ENCODE measurements at places on chromosomes 5 and 9.

- no peak for DNase-seq
These were observed 21.3 kb downstream of the AKNA start for GRCh38 chr9:114366334-114367128.

DNA sequence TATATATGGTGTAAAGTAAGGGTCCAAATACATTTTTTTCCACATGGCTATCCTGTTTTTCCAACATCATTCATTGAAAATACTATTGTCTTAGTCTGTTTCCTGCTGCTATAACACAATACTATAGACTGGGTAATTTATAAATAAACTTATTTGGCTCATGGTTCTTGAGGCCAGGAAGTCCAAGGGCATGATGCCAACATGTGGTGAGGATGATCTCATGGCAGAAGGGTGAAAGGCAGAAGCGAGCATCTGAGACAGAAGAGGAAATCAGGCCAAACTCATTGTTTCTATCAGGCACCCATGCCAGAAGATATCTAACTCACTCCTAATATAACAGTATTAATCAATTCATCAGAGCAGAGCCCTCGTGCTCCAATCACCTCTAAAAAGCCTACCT lies 42.6 kb downstream of the ANKRD55 start:
- peak; percentile 19 for DNase-seq

DNA sequence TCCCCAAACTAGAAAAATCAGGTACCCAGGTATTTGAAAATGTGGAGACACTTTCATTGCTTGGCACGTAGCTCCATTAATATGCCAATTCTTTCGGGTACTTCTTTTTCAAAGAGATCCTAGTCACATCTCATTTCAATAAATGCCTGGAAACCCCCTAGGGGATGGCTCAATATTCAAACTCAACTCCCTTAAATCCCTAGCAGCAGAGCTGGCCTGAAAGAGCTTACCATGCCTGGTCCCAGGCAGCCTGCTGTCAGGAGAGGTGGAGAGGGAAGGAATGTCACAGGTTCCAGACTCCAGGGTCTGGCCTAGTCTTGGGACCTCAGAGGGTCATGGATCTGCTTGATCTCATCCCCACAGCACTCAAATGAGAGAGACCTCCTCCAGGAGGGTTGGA lies 187.1 kb downstream of the SPOCK1 start:
- no peak for DNase-seq

DNA sequence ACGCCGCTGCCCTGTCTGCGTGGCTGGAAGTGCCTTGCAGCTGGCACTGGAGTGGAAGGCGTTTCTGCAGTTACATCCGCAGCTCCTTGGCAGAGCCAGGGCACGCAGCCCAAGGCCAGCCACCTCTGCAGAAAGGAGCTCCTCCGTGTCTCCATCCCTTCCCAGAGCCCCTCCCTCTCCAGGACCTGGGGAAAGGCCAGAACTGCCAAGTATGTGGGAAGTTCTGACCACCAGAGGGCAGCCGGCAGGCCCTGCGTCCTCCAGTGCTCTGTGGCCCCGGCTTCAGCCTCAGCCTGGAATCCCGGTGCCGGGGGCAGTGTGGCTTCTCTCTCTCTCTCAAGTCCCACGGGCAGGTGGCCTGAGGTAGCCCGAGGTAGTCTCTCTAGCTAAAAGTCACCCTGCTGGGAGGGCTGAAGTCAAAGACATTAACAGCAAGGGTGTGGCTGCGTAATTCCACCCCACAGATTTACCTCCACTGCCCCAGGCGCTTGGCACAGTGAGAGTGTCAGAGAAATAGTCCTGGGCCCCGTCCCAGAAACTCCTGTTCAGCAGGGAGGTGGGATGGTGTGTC lies 101.7 kb upstream of the FCN2 start:
- DNase-seq, result no peak

DNA sequence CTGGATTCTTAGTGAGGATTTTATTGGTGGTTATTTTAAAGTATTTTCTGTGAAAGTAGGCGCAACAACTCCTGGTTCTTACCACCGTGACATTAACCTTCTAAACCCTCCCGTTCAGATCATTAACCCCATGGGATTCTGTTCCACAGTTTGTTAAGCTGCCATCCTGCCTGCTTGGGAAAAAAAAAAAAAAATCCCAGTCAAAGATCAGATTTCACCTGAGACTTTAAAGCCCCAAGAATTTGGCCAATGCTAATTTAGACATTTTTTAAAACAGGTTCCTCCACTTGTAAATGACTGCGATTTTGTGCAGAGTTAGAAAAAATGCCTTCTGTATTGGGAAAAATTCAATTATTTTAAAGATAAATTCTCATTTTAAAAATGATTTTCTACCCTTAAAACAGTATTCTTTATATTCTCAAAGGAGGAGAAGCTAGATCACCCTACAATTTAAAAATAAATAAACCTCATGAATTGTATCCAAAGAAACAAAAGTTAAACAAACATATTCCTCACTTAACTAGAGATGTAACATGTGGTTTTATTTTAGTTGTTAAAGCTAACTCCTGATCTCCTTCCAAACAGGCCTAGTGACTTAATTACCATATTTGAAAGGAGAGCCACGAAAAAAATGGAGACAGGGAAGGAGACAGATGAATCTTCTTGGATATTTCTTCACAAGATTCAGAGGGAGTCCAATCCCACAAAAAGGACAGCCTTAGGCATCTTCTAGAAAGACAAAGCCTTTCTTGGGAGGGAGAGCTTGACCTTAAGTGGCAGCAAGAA lies 93.1 kb upstream of the IFNK start:
- DNase-seq, result no peak

DNA sequence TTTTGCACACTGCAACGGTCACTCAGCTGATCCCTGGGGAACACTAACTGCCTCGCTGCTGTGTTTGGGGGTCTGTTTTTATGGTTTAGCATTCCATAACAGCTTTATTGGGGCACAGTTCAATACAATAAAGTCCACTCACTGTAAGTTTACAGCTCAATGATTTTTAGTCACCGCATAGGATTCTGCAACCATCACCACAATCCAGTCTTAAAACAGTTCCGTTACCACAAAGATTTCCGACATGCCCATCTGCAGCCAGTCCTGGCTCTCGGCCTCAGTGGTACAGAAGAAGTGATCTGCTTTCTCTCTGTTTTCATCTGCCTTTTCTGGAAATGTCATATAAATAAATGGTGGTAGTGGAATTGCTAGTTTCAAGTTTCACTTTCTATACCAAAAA lies 23.6 kb downstream of the OR2V2 start:
- DNase-seq, result no peak

- no peak for DNase-seq
These were observed 175.3 kb downstream of the RFK start for GRCh38 chr9:76218886-76219445.

- no peak for DNase-seq
These were observed 29.9 kb downstream of the RUSC2 start for GRCh38 chr9:35519692-35520363.

- DNase-seq, result peak; percentile 45
These were observed 1.9 kb downstream of the JADE2 start for GRCh38 chr5:134527156-134527960.

- no peak for DNase-seq
These were observed 59.1 kb downstream of the TLR4 start for GRCh38 chr9:117763314-117763713.

GRCh38 chr5:149641000-149641576 lies 59.8 kb downstream of the ARHGEF37 start:
- no peak for DNase-seq

DNA sequence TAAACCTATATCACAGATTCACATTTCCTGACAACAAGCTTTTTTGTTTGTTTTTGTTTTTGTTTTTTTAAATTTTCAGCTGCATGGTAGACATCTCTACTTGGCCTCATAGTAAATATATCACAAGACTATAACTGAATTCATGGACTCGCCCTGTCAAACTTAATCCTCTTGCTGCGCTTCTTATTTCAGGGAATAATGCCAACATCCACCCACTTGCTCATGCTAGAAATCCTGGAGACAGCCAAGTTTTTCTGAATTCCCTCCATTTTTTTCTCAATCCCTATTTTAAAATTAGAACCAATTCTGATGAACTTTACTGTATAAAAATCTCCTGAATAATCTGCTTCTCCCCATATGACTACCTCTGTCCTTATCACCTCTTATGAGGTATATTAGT lies 283.6 kb upstream of the RPS23 start:
- DNase-seq, result no peak

- no peak for DNase-seq
These were observed 260.6 kb downstream of the DENND1A start for GRCh38 chr9:123669346-123669745.

- DNase-seq, result no peak
These were observed 102.3 kb downstream of the EPB41L4A start for GRCh38 chr5:112316731-112317130.

DNA sequence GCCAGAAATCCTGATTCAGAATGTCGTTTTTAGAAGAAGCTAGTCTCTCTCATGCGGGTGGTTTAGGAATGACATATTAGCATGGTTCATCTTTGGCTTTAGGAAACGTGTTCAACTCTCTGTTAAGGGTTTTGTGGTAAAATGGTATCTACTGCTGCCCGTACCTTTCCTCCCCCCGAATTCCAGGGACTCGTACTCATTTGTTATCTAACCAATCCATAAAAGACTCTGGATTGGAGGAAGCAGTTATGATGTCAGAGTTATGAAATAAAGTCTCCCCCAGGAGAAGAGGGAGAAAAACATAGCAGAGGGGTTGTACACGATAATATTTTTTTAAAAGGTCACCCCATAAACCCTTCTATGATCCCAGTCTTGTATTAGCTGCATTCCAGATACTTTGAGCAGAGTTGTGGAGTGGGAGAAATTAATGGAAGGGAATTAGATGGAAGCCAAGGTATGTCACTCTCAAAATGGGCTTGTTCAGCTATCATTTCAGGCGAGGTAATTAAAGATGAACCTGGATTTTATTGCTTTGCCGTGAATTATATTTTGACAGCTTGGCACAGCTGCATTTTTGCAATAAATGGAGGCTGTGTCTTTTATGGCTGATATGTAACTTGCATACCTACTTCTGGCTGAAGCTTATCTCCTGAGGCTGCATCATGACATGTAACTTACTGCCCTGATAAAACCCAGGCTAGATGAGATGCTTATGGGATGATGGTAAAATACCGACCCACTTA lies 31.3 kb downstream of the RAI14 start:
- DNase-seq, result no peak

- DNase-seq, result no peak
These were observed 17.3 kb upstream of the SPTLC1 start for GRCh38 chr9:92132501-92132900.

- no peak for DNase-seq
These were observed 63.8 kb downstream of the TMEM252 start for GRCh38 chr9:68476847-68477246.

GRCh38 chr5:178310130-178310865 lies 77.7 kb upstream of the PHYKPL start:
- DNase-seq, result no peak

DNA sequence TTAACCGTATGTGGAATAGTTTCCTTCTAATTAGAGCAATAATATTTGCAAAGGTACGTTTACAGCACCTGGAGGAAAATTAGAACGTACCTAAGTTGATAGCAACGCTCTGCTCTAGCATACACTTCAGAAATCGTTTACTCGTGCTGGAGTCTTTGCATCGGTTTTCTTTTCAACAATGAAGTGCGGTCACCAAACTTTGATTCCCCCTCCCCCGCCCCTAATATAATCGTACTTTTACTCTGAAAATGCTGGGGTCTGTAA lies 506 bp downstream of the ADAMTS19 start:
- DNase-seq, result no peak

GRCh38 chr5:44536650-44537260 lies 147.5 kb upstream of the FGF10 start:
- DNase-seq, result no peak

- DNase-seq, result no peak
These were observed 409.6 kb upstream of the PAPPA start for GRCh38 chr9:115743709-115744605.

GRCh38 chr5:5017827-5018577 lies 122.1 kb upstream of the ADAMTS16 start:
- DNase-seq, result no peak

DNA sequence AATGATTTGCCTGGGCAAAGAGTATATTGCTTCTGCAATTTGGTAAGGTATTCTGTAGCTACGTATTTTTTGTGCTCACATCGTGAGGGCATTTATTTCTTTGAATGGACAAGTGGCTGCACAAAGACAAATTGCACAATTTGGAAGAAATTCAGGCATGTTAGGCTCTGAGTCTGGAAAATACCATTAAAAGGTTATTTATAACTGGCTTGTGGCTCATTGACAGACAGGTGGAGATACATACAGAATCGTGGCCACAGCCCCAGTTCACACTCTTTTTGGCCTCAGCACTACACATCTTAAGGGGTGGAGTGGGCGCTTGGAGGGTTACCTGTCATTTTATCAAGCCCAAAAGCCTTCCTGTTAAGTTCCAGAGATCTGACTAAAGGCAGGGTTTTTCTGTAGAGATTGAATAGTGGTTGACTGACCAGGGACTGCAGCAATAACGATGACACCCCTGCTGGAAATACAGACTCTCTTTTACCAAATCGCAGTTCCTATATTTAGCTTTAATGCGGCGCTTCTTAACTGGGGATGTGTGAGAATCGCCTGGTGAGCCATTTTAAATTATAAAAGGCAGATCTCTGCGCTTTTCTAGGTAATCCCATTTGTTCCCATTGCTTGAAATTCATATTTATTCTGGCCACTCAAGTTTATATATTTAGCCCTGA lies 14.7 kb downstream of the MAN2A1 start:
- no peak for DNase-seq

DNA sequence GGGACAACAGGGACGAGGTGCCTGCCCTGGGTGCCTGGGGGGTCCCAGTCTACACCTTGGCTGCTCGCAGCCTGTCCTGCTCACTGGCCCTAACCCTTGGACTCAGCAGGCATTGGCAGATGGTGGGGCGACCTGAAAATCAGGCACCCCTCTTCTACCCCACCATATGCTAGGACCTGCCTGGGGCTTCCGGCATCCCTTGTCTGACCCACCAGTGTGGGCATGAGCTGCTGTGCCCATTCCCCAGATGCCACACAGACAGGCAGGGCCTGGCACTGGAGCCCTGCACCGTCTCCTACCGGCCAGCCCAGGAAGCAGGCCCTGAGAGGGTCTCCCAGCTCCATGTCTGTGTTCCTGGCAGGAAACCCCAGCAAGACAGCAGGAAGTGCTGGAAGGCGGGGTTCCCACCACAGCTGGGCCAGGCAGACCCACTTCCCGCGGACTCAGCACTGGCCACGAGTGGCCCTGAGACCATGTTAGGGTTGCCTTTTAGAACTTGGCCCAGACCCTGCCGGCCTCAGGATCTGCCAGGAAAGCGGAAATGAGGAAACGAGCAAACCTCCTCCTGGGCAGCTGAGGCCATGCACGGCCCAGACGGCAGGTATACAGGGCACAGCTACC lies 3.1 kb downstream of the NINJ1 start:
- no peak for DNase-seq

GRCh38 chr9:92503156-92503555 lies 20.9 kb upstream of the ASPN start:
- DNase-seq, result no peak

GRCh38 chr5:9202636-9203035 lies 343.2 kb downstream of the SEMA5A start:
- no peak for DNase-seq

GRCh38 chr5:102811972-102812371 lies 56.9 kb downstream of the PAM start:
- no peak for DNase-seq

DNA sequence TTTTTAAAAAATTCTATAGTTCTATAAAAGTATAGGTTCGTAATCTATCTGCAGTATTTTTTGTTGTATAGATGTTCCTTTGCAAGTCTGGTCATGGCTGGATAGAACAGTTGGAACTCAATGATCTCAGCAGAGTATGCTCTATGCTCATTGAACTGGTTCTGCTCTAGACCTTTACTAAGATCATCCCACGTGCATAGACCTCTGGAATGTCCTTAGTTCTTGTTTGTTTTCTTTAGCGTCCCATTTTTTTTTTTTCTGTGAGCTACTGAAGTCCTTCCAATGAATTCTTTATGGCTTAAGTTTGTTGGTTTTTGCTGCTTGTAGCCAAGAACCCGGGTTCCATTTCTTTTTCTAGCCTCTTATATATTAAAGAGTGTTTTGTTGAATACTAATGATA lies 3.5 kb downstream of the TMEM38B start:
- no peak for DNase-seq
